ENCODE measurements at places on chromosomes 6 and 20.

DNA sequence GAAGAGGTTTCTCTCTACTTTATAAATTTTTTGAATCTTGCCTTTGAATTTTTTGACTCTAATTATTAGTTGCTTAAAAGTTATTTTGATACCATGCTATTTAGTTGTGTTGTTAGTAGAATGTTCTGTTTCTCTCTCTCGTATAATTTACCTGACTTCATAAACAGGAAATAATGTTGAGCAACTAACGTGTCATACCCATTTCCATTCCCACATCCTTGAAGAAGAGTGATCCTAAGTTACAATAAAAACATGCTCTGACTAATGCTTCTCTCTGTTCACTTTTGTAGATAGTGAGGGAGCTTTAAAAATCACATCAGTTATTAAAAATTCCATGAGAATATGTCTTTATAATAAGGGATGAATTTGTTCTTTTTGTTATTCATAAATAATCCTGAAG is 69.7 kb downstream of the SAMD5 start:
- DNase-seq, result no peak

GRCh38 chr6:1325461-1326309 is 13.8 kb downstream of the FOXQ1 start:
- peak; percentile 97 for DNase-seq

- peak; percentile 80 for DNase-seq
These were observed 36.1 kb downstream of the PREX1 start for GRCh38 chr20:48791666-48792071.

DNA sequence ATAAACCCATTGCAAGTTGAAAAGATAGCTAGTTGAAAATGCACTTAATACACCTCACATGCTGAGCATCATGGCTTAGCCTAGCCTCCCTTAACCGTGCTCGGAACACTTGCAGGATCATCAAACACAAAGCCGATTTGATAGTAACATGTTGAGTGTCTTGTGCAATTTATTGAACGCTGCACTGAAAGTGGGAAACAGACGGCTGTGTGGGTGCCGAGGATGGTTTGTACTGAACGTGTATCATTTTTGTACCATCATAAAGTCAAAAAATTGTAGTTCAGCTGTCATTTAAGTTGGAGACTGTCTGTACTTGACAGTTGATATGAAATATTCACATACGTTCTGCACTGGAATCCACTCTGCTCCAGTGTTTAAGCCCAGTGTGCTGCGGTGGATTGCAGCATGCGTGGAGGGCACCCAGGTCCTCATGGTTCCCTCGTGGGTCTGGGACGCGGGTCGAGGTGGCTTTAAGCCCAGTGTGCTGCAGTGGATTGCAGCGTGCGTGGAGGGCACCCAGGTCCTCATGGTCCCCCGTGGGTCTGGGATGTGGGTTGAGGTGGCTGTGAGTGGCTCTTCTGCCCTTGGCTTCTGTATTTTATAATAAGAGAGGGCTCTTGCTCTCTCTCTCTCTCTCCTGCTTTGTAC is 77.0 kb downstream of the CDH4 start:
- no peak for DNase-seq

DNA sequence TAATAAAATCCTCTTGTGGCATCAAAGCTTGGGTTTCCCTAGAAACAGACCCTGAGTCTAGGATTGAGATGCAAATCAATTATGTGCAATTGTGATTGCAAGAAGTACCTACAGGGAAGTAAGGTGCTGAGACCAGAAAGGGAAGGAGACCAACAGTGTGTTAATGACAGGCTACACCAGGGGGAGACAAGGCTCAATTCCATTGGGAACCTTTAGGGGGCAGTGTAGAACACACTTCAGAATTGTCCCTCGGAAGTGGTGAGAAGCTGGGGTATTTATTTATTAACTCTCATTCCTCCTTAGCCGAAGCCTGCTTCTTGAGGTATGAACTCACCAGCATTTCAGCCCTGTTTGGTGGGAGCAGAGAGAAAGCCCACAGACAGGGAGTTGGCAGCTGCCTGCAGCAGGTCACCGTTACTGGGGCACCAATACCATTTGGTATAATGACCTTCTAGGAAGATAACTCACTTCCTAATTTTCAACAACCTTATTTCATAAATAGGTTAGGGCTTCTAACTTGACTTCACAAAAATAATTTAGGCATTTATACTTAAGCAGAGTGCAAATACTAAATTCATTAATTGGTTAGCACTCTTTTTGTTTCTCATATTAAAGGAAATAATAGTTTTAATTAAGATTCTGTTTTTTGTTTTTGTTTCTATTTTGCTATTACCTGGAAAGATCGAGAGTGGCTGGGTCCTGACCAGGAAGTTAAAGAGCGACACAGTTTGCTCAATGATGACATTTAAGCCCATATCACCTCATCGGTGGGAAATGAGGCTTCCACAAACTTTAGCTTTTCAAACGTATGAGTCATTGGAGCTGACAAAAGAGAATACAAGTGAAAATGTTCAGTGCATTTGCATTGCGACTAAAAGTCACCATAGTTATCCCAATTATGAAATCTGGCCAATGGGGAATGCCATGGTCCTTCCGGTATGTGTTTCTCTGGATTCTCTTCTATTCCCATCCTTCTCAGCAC is 94.8 kb downstream of the BTBD3 start:
- DNase-seq, result peak; percentile 29

DNA sequence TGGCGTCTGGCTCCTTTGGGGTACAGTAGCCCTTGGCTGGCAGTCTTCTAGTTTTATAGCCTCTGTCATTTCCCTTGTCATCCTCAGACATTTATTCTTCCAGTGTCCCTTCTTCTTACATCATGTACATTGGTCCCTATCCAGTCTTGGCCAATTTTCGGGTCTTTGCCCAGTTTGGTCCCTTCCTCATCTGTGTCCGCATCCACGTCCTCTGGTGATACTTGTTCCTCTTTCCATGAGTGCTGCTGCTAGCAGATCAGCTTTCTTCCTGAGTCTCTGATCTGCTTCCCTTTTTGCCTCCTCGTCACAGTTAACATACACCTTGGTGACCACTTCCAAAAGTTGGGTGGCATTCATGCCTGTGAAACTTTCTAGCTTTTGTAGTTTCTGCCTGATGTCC is 86.2 kb upstream of the GPR6 start:
- no peak for DNase-seq

DNA sequence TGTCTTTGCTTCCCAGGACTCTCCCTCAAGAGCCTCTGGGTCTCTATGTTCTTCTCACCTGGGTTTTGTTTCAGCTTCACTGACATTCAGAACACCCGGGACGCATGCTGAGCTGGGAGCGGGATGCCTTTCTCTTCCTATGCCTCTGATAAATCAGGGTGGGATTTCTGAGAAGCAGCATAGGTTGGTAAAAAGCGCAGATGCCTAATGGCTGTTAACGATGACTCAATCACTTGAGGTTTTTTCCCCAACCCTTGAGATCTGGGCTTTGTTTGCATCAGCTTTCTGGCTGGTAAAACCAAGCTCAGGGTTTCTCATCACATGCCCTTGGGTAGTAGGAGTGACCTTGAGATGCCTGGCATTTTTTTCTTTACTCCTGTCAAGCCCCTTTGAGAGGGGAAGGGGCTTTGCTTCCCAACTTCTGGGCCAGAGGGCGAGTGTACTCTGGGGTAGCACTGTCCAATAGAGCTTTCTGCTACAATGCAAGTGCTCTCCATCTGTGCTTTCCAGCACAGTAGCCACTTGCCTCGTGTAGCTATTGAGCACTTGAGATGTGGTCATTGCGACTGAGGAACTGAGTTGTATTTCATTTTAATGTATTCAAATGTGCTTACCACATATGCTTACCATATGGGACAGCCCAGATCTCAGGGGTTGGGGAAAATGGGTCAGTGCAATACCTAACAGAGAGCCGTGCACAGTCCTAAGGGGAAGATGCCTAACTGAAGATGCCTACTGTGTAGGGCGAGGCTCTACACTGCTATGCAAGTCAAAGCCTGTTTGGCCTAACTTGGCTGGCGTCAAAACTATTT is 69.1 kb downstream of the PPP1R14C start:
- DNase-seq, result peak; percentile 30

GRCh38 chr20:50655311-50655880 is 35.9 kb downstream of the RIPOR3 start:
- DNase-seq, result peak; percentile 92

GRCh38 chr6:148973538-148974208 is 226.8 kb downstream of the UST start:
- peak; percentile 72 for DNase-seq

- DNase-seq, result no peak
These were observed 29.9 kb upstream of the PNRC1 start for GRCh38 chr6:89050697-89051096.

DNA sequence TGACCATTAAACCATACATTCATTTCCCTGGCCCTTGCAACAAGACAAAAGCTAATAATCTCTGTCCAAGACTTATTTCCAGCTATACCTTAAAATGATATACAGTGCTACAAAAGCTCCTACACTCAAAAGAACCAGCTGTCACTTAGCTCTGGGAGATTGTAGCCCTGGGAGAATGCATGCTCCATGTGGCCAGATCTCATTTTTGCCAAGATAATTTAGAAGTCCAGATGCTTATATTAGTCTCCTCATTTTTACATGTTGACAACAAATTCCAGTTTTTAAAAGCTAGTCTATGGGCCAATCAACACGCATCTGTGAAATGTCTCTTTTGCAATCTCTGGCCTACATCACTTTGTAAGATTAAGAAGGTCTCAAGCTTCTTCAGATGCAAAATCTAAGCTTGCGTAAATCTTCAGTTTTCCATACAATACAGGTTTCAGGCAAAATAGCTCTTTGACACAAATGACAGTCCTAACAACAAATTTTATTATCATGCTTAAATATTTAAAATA is 27.1 kb downstream of the TASP1 start:
- DNase-seq, result no peak

GRCh38 chr6:7392402-7392801 is 2.8 kb downstream of the RIOK1 start:
- DNase-seq, result peak; percentile 44

DNA sequence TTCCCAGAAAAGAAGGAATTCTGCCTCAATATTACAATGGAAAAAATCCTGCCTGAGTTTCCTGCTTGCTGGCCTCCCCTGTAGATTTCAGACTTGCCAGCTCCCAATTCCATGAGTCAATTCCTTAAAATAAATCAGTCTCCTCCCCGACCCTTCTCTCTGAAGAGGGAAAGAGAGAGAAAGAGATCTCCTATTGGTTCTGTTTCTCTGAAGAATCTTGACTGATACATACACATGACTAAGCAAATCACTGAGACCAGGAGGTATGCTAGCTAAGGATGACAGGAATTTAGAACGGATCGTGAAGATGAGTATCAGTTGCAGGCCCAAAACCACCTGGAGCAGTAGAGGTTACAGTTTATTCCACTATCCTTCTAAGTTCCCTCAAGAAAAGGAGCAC is 11.3 kb upstream of the RBM24 start:
- peak; percentile 48 for DNase-seq

- no peak for DNase-seq
These were observed 30.9 kb upstream of the TAGAP start for GRCh38 chr6:159075506-159076228.

DNA sequence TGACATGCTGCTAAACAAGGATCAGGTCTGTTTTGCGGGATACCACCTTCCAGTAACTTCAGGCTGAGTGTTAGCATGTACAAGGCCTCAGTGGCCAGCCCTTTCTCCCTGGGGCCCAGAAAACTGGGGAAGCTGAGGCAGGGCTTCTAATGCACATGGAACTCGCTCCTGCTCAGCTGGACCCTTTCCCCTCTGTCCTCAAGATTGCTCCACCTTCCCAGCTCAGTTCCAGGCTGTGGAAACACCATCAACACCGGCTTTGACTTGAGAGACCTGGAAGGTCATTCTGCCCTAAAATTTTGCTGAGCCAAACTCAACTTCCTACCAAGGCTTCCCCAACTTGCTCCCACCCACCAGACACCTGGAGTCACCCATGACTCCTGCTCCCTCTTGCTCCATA is 4.2 kb upstream of the BLCAP start:
- DNase-seq, result no peak

DNA sequence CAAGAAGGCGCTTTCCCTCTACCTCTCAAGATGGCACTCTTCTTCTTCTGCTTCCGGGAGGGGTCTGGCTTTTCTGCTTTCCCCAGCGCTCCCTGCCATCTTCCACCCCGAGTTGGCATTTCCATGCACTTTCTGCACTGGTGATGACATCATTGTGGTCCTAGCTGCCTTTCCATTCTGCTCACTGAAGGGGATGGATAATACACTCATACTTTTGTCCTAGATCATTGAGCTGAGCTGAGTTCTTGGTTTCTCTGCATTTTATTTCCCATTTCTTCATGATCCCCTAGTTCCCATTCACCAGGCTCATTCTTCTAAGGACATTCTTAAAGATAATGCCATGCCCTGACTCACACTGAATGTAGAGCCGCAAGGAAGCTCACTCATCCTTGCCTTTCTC is 96.7 kb downstream of the EDN1 start:
- DNase-seq, result peak; percentile 28

DNA sequence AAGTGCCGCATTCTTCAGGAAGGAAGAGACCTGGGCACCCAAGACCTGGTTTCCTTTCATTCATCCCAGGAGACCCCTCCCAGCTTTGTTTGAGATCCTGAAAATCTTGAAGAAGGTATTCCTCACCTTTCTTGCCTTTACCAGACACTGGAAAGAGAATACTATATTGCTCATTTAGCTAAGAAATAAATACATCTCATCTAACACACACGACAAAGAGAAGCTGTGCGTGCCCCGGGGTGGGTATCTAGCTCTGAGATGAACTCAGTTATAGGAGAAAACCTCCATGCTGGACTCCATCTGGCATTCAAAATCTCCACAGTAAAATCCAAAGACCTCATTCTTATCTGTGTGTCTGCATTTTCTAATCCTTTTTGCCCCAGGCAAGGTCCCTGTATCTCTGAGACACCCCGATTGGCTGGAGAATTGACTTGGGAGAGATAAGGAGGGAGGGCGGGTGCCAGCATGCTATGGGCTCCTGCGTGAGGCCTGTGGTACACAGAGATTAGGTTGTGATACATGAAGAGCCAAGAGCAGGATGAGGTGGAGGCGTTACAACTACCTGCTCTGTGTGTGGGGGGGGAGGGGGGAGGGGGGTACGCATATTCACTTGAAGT is 4.8 kb downstream of the MUC21 start:
- no peak for DNase-seq

DNA sequence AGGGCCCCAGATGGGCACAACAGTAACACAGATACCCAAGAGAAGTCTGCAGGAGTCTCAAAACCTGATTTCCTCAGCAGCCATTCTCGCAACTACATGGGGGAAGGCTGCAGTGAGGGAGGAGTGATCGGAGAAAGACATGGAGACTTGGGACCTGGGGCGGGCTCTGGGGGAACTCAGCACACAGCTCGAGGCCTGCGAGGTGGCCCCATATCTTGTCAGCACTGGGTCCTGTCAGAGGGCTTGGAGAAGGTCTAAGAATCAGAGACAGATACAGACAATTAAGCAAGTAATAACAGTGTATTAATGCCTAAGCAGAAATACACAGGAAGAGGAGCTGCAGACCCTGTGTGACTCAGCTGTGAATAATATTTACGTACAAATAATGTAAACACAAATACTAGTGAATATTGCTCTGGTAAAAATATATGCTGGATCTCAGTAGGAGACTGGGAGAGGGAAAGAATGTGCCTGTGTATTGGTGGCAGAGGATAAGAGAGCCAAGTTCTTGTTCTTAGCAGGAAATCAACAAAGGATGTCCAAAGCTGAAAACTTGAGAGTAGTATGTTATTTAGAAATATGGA is 336.2 kb downstream of the ZFAND3 start:
- no peak for DNase-seq

GRCh38 chr6:125793280-125793679 is 2.5 kb downstream of the NCOA7 start:
- no peak for DNase-seq

Data from GM23248 (cell line).